ENCODE measurements at places on chromosomes 2 and 18.

DNA sequence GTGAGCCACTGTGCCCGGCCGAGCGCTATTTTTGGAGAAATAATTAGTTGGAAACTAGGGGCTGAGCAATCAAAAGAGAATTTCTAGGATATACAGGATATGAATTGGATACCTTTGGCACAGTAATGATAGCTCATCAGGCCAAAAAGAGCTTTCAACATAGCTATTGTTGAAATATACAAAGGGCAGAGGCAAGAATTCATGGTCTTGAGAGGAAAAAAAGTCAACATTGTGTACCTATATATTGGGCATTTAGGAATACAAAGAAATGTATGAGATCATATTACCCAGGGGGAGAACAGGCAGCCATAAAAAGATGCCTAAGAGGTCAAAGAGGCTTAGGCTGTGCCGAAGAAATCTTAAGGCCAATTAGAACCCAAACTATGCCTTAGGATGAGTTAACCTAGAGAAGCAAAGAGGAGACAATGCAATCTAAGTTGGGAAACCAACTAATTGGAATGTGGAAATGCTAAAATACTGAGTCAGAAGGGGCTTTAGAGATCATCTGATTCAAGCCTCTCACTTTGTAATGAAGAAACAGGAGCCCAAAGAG is 99.0 kb downstream of the RBBP8 start:
- peak; percentile 36 for DNase-seq

GRCh38 chr2:3913166-3913565 is 209.8 kb downstream of the DCDC2C start:
- no peak for DNase-seq

GRCh38 chr2:240759459-240759858 is 60.6 kb downstream of the KIF1A start:
- no peak for DNase-seq

DNA sequence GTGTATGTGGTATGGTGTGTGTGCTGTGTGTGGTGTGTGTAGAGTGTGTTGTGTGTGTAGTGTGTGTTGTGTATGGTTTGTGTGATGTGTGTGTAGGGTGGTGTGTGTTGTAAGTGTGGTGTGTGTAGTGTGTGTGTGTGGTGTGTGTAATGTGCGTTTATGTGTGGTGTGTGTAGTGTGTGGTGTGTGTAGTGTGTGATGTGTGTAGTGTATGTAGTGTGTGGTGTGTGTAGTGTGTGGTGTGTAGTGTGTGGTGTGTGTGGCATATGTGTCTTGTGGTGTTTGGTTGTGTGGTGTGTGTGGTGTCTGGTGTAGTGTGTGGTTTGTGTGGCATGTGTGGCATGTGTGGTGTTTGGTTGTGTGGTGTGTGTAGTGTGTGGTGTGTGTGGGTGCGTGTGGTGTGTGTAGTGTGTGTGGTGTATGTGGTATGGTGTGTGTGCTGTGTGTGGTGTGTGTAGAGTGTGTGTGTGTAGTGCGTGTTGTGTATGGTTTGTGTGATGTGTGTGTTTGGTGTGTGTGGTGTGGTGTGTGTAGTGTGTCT is 4.0 kb upstream of the RTP5 start:
- no peak for DNase-seq

DNA sequence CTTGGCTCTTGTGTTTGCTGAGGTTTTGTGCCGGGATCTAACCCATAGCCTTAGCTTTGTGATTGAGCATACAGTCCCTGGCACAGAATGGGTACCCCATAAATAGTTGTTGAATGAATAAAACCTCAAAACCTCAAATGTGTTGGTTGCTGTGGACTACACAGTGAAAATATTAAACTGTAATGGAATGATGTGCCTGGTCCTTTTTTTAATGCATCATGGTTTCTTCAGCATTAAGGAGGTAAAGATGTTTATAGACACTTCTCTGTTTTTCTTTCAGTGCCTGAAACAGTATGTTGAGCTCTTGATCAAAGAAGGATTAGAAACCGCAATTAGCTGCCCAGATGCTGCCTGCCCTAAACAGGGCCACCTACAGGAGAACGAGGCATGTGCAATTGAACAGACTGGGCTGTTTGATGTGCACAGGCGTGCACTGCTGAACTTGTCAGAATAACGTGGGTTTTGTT is 97.0 kb downstream of the RNF144A start:
- DNase-seq = no peak

GRCh38 chr2:227095346-227095745 is 68.7 kb downstream of the COL4A4 start:
- no peak for DNase-seq

- no peak for DNase-seq
Observed at GRCh38 chr2:136693966-136694365, 71.4 kb upstream of the THSD7B start.

- no peak for DNase-seq
Observed at GRCh38 chr18:34542625-34543024, 167.5 kb upstream of the DTNA start.

DNA sequence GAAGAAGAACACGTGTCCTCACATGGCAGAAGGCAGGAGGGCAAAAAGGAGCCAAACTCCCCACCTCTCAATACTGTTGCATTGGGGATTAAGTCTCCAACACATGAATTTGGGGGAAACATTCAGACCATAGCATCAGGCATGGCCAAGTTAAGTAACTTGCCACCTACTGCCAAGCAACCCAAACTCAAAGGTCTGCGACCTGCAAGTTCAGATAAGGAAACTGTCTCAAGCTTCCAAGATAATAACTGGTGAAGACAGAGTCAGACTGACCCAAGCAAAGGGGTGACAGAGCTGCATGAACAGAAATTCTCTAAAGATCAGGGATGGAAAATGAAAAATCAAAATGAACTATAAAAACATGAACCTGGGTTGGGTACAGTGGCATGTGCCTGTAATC is 188.7 kb upstream of the SIX3 start:
- no peak for DNase-seq

GRCh38 chr2:55490554-55490953 is 29.0 kb upstream of the CFAP36 start:
- DNase-seq = peak; percentile 9

DNA sequence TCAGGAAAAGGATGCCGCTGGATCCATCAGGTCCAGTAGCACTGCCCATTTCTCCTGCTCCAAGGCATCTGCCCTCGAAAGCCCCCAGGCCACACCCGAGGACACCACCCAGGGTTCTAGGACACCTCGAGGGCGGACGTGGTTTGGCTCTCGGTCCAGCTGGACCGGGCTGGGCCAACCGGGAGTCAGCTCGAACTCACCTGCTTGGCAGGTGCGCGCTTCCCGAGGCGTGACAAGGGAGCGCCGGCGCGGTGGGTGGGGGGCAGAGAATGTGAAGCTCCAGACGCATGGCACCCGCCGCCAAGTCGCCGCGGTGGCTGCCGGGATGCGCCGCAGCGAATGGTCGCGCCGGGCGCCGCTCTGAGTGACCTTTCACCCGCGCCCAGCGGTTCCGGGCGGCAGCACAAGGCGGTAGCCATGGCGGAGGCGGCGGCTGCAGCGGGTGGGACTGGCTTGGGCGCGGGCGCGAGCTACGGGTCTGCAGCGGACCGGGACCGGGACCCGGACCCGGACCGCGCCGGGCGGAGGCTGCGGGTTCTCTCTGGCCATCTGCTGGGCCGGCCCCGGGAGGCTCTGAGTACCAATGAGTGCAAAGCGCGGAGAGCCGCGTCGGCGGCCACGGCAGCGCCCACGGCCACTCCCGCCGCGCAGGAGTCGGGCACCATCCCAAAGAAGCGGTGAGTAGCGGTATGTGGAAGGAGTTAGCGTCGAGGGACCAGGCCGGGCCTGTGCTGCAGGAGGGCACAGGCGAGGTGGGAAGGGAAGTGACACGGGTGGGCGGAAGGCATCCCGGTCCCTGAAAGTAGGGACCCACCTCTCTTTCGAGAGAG is at the start of gene AGPS:
Gene AGPS, plus strand, starts transcription at position 401 of the 830 bp plus-strand sequence. Its CDS starts 17 bp downstream, at position 418.
- peak; percentile 73 for DNase-seq

- no peak for DNase-seq
Observed at GRCh38 chr2:238852206-238852869, 4.5 kb downstream of the TWIST2 start.
